Esophagus muscularis mucosa (tissue), 4 donors: ENCODE measurements at places on chromosomes 2 and 18.

GRCh38 chr2:191280290-191280689, 35.1 kb downstream of the MYO1B start:
- no peak for DNase-seq

GRCh38 chr2:219254590-219255201, 978 bp upstream of the TUBA4A start:
- DNase-seq: no peak

DNA sequence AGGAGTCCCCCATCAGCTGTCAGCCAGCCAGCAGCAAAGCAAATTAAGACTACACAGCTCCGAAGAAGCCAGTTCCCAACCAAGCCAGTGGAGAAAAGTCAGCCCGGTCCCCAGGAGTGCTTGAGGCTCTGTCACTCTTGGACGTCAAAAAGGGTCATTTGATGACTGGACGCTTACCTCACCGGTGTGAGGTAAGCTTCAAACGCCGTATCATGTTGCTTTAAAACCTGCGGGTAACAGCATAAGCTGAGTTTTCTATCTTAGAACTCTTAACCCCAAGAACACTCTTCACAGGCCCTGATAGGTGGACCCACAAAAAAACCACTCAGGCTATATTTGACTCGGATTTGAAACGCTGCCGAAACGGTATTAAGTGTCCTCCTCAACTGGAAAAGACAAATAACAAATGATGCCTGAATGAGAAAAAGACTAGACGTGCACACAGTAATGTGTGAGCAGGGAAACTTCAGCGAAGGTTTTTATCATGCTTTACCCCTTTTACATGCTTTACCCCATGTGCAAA, 682 bp upstream of the LNPK start:
- no peak for DNase-seq

GRCh38 chr18:23324056-23324811, 128.9 kb upstream of the RIOK3 start:
- DNase-seq: no peak

DNA sequence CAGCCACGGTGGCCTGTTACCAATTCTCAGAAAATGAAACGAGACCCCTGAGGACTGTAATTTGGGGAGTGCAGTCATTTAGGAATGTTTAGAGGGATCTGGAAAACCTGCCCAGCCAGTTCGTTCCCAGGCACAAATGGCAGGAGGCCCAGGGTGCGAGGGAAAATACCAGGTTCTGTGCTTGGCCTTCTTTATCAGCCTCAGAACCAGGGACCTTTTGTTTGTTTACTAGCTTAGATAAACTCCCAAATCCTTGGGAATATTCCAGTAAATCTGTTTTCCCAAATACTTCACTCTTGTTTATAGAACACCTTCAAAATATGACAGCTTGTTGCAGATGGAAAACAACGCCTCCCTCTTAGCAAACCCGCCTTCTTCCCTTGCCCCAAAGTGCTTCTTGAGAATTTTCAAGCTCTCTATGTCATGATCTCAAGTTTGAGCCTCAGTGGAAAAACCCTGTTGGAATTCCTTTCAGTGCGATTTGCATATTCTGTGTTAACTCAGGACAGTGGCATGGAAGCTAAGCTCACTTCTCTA, 400.3 kb upstream of the SMIM21 start:
- DNase-seq: no peak

DNA sequence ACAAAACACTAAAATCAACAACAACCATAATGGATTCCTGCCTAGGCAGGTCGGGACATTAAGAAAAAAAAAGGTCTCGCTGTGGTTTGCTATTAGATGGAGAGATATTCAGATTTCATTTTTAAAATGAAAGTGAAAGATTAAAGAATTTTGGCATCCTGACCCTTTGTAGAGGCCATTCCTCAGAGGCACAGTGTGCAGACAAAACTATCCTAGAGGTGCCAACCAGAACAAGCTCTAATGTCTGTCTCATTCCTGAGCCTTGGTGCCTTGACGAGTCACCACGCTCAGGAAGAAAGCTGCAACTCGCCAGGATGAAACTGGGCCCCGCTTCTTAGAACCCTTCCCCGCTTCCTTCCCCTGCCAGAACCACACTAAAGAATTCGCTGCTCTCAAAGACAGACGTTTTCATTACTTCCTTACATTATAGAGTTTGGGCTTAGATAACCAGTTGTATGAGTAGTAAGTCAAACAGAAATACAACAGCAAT, 156.0 kb downstream of the TGIF1 start:
- no peak for DNase-seq

- no peak for DNase-seq
Observed at GRCh38 chr2:96025194-96025492, 9.6 kb downstream of the GPAT2 start.

DNA sequence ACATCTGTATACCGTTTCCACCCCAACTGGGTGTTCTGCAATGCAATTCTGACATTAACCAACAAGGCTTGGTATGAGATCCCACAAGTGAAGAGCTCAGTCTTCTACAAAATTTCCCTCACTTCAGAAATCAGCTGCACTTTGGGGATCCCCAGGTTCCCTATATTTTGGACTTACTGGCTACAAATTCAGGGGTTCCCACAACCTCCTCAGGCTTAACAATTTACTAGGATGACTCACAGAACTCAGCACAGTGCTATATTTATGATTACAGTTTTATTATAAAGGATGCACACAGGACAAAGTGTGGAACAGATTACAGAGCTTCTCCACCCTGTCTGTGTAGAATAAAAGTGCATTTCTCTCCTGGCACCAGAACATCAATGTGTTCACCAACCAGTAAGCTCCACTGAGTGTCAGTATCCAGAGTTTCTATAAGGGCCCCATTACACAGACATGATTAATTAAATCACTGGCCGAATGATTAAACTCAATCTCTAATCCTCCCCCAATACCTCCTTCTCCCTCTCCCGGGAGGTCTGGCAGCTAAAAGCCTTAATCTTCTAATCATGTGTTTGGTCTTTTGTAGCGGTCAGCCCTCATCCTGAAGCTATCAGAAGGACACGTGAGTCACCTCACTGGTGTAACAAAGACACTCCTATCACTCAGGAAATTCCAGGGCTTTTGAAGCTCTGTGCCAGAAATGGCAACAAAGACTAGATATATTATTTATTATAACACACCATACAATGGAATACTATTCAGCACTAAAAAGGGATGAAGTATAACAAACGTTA, 84.6 kb downstream of the SLC66A3 start:
- DNase-seq: no peak

GRCh38 chr2:10579876-10580514, 109.8 kb downstream of the NOL10 start:
- DNase-seq: no peak

DNA sequence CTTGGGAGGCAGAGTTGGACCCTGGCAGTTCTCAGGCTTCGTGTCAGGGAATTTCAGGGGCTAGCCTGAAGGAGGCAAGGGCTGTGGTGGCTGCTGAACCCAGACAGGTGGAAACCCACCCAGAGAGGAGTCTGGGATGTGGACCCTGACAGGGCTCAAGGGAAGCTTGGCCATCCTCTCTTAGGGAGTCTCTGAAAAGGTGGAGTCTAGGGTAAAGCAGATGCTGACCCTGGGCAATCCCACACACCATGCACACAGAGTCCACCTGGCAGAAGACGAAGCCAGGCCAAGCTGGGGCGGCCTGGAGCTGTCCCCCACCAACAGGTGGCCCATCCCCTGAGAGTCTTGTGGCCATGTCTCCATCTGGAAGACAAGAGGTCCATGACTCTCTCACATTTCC, 41.2 kb upstream of the TEX51 start:
- DNase-seq: peak; percentile 80

- no peak for DNase-seq
Observed at GRCh38 chr2:191959209-191959608, 112.3 kb upstream of the CAVIN2 start.

- DNase-seq: no peak
Observed at GRCh38 chr2:109489296-109489695, 124.5 kb downstream of the SEPTIN10 start.

DNA sequence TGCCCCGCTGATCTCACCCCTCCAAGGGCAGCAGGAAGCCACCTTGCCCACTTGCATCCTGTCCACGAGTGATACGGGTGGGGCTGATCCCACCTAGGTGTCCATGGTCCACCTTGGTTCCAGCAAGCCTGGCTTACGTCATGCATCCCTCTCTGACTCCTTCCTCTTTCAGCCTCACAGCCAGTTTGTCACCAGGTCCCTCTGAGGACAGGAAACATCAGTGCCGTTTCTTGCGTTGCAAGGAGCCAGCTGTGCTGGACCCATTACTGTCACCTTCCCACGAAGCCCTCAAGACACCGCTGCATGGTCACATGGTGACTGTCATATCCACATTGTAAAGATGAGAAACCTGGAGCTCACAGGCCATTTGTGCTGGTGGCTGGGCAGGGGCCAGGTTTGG, 34.8 kb upstream of the TWIST2 start:
- DNase-seq: no peak

DNA sequence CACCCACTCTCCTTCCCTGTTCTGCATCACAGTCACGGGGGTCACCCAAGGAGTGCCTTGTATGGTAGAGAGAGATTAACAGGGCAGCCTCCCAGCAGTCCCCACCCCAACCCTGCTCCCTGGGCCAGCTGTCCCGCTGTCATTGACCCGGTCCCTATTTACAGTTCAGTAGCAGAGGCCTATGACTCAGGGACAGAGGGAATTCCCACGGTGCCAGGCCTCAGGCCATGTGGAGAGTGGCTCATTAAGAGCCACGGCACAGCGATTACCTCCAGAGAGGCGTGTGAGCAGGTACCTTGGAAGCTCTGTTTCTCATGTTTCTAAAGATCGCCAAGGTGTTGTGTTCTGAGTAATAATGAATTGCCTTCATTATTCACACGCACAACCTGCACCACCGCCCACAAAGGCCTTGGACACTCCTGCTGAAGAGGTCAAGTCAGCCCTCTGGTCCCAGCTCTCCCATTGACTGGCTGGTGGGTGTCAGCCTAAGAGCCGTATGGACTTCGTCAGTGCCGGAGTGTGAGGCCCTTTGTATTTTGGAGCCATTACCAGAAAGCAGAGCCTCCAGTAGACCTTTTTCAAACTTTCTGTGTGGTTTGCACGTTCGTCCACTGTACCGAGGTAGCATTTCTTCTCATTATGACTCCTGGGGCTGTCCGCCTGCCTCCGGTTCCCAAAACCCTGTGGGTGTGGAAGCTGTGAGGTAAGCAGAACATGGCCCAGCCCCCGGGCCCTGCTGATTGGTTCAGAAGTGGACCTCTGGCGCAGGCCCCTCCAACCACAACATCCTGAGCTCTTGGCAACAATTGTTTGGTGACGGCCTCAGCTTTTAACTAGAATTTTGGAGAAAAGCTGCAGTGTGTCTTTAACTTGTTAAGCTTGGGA, 47.0 kb downstream of the SERTAD2 start:
- DNase-seq: peak; percentile 97

GRCh38 chr2:72825257-72826155, at the start of gene EXOC6B:
EXOC6B (minus strand) TSS chr2:72826033.
- peak; percentile 97 for DNase-seq

DNA sequence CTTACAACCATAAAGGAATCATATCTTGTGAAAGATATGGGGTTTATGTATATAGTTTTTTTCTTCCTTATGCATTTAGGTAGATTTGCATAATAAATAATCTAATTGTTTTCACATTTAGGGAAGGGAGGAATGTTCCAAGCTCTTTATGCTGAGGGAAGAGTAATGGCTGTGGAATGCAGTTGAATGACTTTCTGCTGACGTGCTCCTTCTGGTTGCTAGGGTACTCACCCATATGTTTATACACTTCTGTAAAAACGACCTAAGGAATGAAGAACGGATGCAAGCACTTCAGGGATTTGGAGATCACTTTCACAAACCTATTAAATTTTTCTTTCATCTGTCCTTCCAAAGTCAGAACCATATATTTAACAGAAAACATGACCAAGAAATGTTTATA, 29.2 kb upstream of the PPP4R1 start:
- DNase-seq: no peak

DNA sequence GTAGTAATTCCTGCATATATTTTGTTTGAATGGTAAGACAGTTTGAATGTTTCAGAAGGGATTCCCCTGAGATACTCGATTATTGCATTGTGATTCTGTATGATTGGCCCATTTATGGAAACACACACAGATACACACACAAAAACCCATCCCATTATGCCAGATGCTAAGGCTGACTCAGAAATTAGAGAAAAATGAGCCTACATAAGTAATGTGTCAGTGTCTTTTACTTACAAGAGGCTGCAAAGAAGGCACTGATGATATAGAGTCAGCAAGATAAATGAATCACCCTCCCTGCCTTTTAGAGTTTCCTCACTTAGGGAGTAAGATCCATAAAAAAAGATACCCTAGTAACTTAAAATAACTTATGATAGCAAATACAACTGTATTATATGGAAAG, 1481.1 kb upstream of the ACVR2A start:
- DNase-seq: no peak

GRCh38 chr18:70387027-70387426, 98.2 kb downstream of the SOCS6 start:
- no peak for DNase-seq

DNA sequence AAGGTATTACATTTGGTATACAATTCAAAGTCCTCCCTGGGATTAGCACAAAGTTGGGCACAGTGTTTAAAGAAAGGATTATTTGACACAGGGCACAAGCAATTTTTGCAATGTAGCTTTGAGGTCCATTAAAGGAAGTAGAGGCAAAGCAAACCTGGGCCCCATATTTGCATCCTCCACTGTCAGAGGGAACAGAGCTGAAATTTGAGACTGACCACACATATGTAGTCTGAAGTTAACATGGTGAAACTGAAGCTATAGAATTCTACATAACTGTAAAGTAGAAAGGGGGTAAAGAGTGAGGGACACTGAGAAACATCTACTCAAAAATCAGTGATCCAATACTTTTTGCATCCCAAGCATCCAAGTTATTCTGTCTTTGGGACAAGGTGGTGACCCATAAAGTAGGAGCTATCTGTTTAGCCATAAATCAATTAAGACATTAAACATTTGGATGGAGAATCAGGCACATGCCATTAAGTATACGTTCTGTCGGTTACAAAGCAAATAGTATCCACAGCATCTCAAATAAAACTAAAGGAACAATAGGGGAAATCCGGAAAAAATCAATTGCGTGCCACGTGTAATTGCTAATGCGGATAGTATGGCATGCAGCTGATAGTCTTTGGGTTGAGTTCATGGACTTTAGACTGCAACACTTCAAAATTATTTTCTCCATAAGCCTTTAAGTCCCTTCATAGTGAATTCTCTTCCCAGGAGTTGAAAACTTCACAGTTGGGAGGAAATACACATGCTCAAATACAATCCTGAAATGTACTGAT, 72.6 kb downstream of the PLEKHM3 start:
- no peak for DNase-seq

GRCh38 chr2:134758633-134759032, 39.8 kb upstream of the TMEM163 start:
- DNase-seq: no peak

- DNase-seq: no peak
Observed at GRCh38 chr2:112483042-112483473, 1.1 kb downstream of the TTL start.

DNA sequence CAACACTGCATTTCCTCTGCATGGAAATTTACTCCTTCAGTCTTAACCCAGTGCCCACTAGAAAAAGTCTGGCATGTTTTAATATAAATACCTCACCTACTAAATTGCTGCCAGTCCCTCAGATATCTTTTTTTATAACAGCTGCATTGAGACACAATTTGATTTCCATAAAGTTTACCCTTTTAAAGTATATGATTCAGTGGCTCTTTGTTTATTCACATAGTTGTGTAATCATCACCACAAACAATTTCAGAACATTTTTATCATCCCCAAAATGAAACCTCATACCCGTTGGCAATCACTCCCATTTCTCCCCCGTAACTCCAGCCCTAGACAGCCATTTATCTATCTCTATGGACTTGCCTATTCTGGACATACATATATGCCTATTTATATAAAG, 17.0 kb upstream of the FRZB start:
- no peak for DNase-seq
